ENCODE measurements at places on chromosomes 3 and 15.
A peak's percentile ranks its signal among the peaks of the same experiment; 100 is the strongest.

DNA sequence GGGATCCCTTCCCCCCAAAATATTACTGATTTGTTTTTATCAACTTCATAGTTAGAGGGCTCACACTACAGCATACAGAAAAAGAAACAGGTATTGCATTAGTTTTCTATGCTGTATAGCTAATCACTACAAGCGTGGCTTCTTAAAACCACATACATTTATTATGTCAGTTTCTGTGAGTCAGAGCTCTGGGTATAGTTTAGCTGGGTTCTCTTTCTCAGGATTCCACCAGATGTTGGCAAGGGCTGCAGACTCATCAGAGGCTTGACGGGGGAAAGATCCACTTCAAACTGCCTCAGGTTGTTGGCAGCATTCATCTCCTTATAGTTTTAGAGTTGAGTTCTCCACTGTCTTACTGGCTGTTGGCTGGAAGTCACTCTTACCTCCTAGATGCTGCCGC lies 328.0 kb downstream of the NLGN1 start:
- DNase-seq, result no peak

DNA sequence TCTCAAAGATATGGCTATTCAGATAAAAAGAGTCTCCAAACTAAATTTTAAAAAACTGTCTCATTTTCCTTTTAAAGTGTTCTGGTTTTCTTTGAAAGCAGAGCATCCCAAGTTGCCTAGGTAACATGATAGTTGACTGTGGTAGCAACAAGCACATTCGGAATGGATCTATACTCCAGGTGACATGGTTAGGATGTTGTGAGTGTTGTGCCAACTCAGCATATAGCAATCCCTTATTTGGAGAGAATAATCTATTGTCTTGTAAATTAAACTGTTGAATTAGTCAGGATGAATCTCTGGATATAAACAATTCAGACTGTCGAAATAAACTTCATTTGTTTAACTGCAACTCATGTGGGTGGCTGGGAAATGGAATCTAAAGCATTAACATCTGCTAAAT lies 418.6 kb downstream of the TUSC7 start:
- DNase-seq, result no peak

DNA sequence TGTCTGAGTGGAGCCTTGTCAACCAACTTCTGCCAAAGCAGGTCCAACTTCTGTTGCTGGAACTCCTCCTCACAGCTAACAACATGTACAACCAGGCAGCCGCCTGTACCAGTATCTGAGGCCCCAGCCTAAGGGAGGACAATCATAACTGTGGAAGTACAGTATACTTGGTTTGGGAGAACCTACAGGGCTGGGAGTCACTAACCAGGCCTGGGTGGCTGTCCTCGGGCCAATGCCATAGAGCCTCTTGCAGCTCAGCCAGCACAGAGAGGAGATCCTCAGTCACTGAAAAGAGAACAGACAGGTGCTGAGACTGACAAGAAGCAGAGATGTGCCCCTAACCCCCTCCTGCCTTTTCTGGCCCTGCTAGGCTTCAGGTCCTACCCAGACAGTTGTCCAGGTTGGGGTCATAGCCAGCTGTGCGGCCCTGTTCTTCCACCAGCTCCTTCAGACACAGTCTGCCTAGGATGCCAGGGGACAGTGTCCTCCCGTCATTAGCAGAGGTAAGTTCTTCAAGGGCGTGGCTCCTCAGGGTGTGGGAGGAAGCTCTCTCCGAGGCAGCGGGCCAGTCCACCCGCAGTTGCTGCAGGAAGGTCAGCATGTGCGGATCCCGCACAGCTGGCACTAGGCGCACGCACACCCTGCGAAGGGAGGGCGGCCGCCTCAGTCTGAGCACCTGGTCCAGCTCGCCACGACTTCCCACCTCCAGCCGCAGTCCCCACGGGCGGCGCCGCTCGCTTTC lies 980 bp downstream of the DALRD3 start:
- peak; percentile 26 for DNase-seq

DNA sequence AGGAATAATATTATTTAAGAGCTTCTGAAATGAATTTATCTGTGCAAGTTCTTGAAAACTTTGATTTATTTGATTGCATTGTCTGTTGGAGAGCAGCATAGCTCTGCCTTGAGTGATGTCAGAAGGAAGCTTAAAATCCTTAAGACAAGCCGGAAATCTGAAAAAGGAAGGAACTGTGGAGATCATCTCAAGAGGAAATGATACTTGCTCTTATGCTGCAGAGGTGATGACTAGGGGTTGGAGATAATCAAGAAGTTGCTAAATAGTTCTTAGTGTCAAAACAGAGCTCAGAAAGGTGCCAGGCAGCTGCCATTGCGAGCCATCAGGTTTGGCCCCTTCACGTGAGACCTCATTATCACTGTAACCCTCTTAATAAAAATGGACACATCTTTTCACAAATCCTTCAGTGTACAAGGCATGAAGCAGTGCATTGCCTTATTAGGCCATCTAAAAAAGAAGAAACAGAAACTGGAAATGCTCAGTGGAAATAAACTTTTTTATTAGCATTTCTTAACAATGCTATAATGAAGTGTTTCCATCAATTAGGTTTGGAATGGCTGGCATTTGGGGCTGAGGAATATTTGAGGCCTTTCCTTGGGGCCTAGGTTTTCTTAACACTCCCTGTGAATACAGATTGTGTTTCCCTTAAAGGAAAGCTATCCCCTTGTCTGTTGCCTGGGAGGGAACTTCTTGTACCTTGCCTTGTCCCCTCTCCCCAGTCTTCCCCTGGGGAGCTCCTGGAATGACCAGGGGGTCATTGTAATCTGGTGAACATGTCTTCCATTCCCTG lies 34.5 kb upstream of the VILL start:
- no peak for DNase-seq

DNA sequence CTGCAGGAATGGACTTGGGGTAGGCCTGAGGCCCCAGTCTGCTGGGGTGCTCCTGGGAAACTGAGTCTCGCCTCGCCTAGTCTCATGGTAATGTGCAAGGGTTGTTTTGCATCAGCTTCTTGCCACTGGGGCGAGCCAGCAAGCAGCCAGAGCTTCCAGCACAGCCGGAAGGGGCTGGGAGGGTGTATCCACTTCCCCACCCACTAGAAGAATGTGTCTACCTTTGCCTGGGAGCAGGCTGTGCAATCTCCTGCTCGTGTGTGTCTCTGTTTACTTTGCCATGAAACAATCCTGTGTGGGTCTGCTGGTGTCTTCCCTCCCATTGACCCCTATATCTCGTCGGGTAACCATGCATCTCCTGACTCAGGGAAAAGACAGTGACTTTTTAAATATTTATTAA lies 21.8 kb upstream of the ERICH6 start:
- no peak for DNase-seq

GRCh38 chr3:13569201-13569600 lies 20.3 kb downstream of the FBLN2 start:
- DNase-seq, result no peak

- no peak for DNase-seq
These were observed 158.9 kb downstream of the TAFA4 start for GRCh38 chr3:68773401-68773800.

All from T-helper 2 cell (primary cell).